ENCODE measurements at places on chromosomes 13 and 19.

DNA sequence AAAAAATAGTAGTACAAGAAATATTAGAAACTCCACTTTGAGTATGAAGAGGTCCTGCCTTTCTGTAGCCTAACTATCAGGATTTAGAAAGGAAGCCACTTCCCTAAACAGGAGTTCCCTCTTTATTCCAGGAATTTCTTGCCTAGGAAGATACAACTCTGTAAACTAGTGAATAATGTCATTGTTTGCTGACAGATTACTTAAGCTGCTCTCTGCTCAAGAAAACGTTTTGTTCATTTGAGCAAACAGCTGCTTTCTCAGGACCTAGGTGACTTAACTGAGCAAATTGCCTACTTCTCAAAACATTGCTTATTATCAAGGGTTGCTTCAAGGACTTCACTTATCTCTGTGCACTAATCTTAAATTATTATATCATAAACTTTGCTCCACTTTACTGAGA lies 1419.4 kb upstream of the SLC10A2 start:
- DNase-seq, result no peak

GRCh38 chr13:20489185-20489820 lies 36.4 kb downstream of the CRYL1 start:
- DNase-seq, result no peak

DNA sequence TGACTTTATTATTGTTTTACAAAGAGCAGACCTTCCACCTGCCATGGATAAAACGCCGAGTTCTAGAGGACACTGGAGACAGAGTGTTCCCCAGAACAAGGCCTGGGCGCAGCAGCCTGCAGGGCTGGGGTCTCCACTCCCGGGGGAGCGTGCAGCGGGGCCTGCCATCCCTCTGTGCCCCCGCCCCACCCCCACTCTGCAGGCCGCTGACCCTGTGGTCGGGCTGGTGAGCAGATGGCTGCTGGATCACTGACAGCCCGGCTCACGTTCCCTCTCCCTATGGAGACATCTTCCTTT lies 8.6 kb upstream of the PTBP1 start:
- DNase-seq, result no peak

DNA sequence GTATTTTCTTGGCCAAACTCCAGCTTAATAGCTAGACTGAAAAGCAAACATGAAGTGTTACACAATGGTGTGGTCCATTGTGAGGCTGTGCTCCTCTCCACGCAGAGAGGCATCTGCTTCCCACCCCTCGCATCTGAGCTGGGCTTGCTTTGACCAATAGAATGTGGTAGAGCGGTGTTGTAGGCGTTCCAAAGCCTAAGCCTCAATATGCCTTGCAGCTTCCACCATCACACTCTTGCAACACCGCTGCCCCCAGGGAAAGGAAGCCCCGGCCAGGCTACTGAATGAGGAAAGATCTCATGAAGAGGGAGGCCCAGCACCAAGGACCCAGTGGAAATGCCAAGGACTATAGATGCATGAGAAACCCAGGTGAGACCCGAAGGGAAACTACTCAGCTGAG lies 9.4 kb downstream of the FLT1 start:
- no peak for DNase-seq

GRCh38 chr13:108947551-108948030 lies 318.2 kb downstream of the MYO16 start:
- no peak for DNase-seq

DNA sequence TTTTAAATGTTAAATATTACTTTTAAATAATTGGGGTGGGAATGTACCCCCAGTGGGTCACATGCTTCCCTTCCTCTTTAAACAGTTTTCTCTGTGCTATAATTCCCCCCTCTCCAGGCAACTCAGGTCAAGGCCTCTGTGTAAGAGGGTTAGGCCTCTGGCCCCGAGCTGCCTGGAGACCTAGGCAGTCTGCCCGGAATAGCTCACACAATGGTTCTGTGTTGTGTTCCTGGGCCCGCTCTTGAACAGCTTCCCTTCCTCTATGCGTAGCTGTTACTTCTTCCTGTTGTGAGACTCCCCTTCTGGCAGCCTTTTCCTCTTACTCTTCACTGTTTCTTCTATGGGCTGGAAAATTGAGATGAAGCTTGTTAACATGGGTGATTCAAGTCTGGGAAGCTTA lies 14.8 kb upstream of the ZNF492 start:
- no peak for DNase-seq

GRCh38 chr19:35848919-35849505 lies 3.3 kb downstream of the NPHS1 start:
- DNase-seq, result no peak

- no peak for DNase-seq
These were observed 151.1 kb downstream of the LHFPL6 start for GRCh38 chr13:39451860-39452301.

GRCh38 chr19:27805848-27806247 lies 1407.1 kb downstream of the UQCRFS1 start:
- no peak for DNase-seq
